ENCODE measurements at places on chromosomes 6 and 20. TPM values are rescaled to one million over a fixed set of nuclear protein-coding genes. Genes with fewer than 3 reads are reported as not detected.

Gene SLC22A7
- not detected for total RNA-seq

- DNase-seq = no peak
Measured at GRCh38 chr20:18645196-18645745, 57.4 kb downstream of the DTD1 start.

DNA sequence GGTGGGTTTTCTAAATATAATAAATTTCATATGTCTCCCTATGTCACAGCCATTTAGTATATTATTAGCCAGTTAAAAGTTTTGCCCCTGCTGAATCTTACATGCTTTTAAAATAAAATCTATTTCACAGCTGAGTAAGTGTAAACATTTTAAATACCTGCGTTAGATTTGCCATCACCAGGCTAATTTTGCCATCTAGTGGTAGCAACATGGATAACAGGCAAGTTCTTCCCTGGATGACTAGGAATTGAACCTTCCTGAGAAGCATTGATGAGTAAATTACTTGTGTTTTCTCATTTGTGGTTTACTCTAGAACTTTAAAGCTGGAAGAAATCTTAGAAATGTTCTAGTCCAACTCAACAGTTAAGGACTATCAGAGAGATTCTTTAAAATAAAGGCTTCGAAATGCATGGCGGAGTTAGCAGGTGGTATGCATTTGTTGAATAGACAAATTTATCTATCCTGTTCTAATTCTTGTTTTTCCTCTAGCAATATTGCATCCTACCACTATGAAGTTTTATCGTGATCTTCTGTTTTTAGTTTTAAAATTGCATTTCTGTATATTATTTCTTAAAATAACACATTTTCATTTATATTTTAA lies 2.6 kb downstream of the PRSS35 start:
- no peak for DNase-seq

DNA sequence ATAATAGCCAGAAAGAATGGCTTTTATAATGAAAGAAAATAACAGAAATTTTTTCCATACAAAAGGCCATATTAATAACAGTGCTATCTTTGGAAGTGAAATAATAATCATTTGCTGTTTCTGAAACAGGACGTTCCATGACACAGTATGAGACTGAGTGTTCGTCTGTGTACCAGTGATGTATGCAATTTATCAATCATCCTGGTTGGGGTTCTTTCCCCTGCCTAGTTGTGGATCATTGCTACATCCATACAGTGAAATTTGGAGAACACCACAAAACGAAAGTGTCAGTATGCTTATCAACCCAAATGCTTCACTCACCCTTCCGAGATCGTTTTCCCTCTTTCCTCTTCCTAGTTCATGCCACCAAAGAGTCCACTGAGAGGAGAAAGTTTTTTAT lies 151.4 kb upstream of the PRDM1 start:
- no peak for DNase-seq

- no peak for DNase-seq
Measured at GRCh38 chr6:104540743-104541142, 319.0 kb downstream of the HACE1 start.

GRCh38 chr20:4130404-4131189 lies 115.2 kb upstream of the RNF24 start:
- DNase-seq = no peak

Gene MAP1LC3A
- total RNA-seq = 37.7 TPM

- DNase-seq = no peak
Measured at GRCh38 chr20:62980970-62981369, 25.8 kb downstream of the BHLHE23 start.

- DNase-seq = no peak
Measured at GRCh38 chr20:41168281-41169161, 31.2 kb downstream of the PLCG1 start.

DNA sequence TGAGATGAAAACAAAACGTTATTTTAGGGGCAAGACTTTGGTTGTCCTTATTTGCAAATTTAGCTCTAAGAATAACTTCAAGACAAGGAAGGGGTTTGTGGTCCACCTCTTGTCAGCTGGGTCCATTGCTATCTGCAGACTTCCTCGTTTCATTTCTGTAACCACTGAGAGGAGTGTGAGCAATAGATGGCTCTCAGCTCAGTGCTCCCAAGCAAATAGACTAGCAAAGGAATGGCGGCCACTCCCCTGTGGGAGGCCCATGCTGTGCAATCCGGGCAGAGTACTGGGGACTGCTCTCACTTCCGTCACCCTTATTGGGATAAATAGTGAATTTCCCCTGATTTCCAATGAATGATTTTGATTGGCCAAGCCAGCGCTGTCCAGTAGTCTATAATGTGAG lies 176.6 kb downstream of the ZDHHC14 start:
- DNase-seq = no peak

DNA sequence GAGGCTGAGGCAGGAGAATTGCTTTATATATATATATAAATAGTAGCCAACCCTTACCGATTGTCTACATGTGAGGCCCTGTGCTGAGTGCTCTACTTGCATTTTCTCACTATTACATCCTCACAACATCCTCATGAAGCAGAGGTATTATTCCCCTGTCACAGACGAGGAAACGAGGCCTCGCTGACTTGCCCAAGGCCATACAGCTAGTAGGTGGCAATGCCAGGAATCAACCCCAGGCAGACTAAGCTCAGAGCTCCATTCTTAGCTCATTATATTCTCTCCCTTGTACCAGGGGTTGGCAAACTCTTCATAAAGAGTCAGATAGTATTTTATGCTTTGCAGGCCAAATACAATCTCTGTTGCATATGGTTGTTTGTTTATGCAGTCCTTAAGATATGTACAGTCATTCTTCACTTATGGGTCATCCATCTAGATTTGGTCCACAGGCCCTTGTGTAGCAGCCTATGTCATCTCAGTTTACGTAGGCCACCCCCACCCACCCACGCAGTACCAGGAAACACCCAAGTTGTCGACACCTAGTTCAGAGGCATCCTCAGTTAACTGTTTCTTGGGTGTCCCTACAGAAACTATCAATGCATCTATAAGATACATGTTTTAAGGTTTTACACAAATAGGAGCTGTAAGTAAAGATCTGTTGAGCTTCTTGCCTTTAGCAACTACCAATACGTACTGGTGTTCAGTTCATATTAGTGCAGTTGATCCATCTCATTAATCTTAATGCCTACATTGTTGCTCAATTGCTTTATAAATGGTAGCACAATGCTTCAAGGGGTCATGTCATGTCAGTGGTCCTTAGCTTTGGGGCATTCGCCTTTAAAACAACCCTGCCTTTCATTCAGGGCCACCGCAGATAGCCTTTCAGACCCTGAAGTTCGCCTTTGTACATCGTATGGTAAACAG lies 3.0 kb downstream of the CASS4 start:
- no peak for DNase-seq

DNA sequence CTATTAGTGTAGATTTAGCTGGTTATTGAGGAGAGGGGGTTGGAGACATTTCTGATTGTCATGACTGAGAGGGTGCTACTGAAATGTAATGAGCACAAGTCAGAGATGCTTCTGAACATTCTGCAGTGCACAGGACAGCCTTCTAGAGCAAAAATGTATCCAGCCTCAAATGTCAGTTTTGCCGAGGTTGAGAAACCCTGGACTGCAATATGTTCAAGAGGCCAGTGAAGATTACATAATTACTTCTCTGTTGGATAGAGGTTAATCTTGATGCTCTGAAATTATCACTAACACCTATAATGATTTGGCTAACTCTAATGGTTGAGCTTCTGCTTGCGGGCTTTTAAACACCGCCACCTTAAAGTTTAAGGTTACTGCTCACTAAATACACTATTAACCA lies 3.4 kb upstream of the DUSP22 start:
- no peak for DNase-seq

DNA sequence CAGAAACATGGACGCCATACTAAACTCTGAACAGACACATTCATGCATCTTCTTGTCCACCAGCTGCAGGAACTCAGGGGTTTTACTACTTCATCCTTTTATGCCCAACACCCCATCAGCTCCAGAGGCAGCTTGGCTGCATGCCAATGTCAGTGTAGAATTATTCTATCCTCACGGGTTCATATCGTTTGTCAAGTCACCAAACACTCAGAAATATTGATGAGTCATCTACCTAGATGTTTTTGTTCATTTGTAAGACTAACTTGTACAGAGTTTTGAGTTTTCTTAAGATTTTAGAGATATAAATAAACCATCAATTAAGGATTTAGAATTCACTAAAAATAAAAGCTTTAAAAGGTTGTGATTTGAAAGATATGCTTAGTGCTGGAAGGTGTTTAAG lies 590.7 kb upstream of the FLRT3 start:
- no peak for DNase-seq

- no peak for DNase-seq
Measured at GRCh38 chr6:116165596-116165995, 39.7 kb upstream of the COL10A1 start.

Gene FHL5
- 4.9 TPM for total RNA-seq

DNA sequence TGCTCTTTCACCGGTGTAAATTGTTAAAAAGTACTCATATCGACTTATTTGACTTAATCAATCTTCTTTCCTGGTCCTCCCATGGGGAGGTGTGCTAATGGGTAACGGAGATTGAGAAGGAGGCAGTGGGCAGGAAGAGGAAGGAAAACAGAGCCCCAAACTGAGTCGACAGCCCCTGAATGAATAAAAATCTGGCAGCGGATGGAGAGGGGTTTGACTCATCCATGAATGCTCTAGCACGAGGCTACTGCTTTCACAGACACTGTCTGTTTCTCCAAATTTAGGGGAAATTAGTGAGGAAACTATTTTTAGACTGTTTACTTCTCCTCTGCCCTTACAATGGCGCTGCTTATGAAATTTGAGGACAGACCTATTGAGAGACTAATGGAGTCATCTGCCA lies 142.2 kb upstream of the ATXN1 start:
- DNase-seq = no peak

GRCh38 chr20:58570204-58570859 lies 55.1 kb upstream of the APCDD1L start:
- no peak for DNase-seq

DNA sequence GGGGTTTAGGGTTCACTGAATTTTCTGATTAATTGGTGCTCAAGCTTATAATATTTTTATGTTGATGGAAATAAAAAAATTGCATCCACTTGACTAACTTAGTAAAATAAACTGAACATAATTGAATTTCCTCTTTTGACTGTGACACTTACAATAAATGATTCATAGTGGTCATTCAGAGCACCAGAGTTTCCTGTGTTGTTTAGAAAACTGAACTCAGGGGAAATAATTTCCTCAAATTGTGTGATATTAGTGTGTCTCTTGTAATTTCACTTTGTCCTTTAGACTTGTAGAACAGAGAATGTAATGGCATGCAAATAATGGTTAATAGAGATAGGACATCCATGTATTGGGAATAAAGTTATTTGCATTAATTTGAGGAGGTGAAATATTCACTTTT lies 319.7 kb upstream of the MAN1A1 start:
- DNase-seq = peak; percentile 5

GRCh38 chr6:106658469-106658868 lies 29.1 kb downstream of the QRSL1 start:
- no peak for DNase-seq

- no peak for DNase-seq
Measured at GRCh38 chr6:148677594-148678476, 69.0 kb upstream of the UST start.

Gene TRIM31
- total RNA-seq = not detected

Gene RNF144B
- total RNA-seq = 5.4 TPM

Gene SIRPD
- total RNA-seq = not detected

DNA sequence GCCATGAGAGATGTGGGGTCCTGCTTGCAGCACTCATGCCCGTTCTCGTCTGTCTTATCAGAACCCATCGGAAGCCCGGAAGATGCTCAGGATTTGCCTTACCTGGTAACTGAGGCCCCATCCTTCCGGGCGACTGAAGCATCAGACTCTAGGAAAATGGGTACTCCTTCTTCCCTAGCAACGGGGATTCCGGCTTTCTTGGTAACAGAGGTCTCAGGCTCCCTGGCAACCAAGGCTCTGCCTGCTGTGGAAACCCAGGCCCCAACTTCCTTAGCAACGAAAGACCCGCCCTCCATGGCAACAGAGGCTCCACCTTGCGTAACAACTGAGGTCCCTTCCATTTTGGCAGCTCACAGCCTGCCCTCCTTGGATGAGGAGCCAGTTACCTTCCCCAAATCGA lies 8.3 kb downstream of the PI16 start:
- DNase-seq = peak; percentile 59

DNA sequence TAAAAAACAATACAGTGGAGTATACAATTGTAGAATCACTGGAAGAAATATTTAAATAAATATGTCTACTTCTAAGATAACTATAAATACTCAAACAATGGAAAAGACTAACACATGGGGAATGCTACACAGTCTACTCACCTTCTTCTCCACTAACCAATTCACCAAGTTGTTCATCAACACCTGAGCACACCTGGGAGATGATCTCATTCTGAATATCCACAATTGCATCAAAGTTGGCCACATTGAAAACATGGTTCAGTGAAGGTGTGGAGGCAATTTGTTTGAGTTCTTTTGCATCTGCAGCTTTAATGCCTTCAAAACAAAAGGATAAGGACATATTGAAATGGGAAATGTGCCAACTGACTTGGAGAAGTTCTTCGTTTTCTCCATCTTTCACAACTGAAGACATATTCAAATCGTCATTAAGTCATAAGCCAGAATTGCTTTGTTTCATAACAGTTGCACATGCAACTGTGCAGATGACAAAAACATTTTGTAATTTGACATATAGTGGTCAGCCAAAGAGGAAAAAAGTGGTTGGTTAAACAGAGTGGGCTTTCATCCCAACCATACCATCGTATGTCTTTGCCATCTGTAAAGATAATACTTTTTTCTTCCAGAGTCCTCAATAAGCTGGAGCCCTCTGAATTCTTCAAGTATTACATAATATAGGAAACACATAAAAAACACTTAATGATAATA lies 17.5 kb downstream of the COL12A1 start:
- no peak for DNase-seq

DNA sequence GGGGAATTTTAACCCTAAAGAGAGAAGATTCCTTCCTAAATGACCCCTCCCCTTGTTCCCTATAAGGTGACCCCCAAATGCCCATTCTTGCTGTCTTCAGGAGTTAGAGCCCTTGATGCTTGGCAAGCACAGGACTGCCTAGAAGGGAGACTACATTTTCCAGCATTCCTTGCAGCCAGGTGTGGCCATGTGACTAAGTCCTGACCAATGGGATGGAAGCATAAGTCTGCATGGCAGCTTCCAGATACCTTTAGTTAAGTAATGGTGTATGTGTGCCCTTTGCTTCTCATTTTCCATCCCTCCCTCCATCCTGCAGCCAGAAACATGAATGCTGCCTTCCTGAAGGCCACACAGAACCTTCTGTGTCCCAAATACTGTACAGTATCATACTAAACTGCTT lies 5.5 kb downstream of the BFSP1 start:
- DNase-seq = peak; percentile 32

DNA sequence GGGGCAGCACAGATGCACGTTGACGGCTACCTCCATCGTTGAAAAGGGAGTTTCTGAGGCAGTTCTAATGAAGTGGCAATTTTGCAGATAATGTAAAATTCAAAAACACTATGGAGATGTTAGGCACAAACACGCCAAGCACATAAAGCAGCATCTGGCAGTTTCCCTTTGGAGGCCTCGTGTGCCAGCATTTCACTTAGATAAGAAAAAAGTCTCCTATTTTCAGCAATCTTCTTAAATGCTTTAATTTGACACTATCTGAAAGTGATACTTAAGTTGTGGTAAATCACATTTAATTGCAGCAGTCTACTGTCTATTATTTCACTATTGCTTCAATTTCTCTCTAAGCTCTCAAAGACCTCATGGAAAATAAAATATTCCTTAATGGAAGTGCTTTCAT lies 125.3 kb upstream of the PROKR2 start:
- no peak for DNase-seq
